ENCODE measurements at places on chromosomes 1 and 21.

DNA sequence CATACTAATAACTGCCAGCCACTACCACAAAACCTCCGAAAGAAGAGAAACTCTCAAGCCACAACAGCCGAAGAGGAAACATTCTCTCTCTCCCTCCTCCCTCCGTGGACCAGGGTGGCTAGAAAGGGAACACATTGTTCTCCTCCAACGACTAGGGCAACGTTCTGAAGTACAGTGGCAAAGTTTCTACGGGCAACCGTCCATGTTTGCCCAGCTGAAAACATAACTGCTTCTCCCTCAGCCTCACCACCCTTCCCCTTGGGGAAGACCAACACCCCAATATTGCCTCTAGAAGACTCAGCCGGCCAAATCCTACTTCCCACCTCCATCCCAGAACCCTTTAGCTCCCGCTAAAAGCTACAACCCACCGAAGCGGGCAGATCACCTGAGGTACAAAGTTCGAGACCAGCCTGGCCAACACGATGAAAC, 2.0 kb downstream of the GLUL start:
- DNase-seq: no peak

- DNase-seq: no peak
Measured at GRCh38 chr1:107920999-107921398, 44.0 kb downstream of the VAV3 start.

- no peak for DNase-seq
Measured at GRCh38 chr1:20367626-20368025, 77.0 kb downstream of the VWA5B1 start.

DNA sequence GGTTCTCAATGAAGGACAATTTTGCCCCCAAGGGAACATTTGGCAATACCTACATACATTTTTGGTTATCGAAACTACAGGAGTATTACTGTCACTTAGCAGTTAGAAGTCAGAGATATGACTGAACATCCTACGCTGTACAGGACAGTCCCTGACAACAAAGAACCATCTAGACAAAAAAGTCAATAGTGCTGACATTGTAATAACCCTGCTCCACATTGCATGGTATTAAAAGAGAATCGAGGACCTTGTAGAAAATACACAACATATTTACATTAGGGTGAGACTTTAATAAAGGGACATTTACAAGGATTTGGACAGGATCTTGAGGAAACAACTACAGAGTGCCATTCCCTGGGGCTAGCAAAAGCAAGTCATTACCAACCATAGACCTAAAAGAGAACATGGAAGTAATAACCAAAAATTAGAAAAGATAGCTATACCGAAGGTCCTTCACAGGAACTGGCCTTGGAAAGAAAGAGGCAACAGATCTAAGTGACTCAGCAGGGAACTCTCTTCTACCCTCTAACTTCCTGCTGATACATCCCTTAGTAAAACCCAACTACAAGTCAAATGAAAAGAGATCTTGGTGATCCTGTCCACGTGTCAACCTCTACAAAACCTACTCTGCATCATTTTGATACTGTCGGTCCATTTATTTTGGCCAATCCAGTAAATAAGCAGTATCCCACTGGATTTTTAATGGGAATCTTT, 40.2 kb downstream of the ANGPTL3 start:
- DNase-seq: no peak

GRCh38 chr1:41963636-41964035, 44.9 kb upstream of the HIVEP3 start:
- DNase-seq: no peak

DNA sequence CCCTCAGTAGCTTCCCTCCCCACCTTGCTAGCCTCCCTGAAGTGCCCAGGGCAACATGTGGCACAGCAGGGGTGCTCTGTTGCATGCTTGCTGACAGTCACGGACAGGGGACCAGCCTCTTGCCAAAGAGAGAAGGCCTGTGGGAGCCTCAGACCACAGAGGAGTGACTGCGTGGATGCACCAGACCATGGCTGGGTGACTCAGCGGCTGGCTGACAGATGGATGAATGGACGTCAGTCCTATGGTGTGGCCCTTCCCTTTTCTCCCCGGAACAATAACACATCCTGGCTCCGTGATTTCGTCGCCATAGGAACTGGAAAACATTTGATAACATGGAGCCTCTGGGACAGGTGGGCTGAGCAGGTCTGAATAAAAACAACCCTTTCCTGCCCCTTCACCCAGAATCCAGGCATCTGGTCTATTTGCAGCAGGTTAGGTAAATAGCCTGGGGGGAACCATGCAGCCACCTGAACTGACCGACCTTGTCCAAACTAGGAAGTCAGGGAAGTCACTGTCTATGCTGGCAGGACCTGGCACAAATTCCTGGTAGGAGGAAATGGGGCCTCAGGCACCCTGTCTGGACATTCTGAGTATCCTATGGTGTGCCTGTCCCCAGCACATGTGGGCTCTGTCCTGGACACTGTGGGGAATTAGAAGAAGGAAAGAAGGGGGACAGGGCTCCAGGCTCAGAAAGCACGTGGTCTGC, 53.3 kb downstream of the NENF start:
- DNase-seq: no peak

- no peak for DNase-seq
Measured at GRCh38 chr1:42142894-42143675, 10.1 kb upstream of the GUCA2B start.

Data from right forelimb (tissue), 1 donor.